ENCODE measurements at places on chromosomes 1 and 21.

DNA sequence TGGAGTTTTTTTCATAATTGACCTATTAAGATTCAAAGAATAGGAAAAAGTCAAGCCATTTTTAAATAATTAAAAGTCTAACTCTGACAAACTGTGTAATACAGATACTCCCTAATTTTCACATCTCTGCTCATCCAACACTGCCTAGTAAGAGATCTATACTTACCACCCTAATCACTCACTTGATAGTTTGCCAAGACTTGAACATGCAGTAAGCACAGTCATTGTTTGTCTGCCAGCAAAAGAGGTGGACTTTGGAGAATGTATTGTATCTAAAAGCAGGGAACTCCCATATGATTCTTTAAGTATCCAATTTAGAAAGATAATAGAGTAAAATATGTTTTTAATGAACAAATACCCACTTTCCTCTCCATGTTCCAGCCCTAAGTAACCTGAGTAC is 15.5 kb downstream of the TMEM59 start:
- no peak for DNase-seq

DNA sequence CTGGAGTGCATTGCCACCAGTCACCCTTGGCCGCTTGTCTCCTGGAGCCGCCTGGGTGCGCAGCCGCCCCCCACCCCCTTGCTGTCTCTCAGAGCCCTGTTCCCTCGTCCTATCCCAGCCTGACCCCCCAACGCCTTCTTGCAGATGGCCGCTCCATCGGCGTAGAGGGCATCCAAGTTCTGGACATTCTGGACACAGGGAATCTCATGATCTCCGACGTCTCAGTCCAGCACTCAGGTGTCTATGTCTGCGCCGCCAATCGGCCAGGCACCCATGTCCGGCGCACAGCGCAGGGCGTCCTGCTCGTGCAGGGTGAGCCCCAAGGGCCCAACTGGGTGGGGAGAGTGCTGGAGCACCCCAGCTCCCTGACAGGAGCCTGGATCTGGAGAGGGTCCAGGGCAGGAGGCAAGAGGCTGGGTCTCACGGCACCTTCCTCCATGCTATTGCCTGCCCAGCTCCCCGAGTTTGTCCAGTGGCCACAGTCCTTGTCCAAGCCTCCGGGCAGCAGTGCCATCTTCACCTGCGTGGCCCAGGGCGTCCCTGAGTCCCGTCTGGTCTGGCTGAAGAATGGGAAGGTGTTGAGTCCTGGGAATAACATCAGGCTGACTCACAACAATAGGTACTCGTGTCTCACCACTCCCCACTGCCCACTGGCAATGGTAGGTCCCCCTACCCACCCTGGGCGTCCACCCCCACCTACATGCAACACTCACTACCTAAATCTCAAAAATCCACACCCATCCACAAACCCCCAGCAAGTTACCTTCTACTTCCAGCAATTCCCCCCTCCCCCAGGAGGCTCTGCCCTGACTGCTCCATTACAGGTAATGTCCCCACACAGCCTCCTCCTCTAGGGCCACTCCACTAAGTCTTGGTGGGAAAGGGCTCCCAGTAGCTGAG is 24.6 kb downstream of the SLC27A3 start:
- DNase-seq = no peak

DNA sequence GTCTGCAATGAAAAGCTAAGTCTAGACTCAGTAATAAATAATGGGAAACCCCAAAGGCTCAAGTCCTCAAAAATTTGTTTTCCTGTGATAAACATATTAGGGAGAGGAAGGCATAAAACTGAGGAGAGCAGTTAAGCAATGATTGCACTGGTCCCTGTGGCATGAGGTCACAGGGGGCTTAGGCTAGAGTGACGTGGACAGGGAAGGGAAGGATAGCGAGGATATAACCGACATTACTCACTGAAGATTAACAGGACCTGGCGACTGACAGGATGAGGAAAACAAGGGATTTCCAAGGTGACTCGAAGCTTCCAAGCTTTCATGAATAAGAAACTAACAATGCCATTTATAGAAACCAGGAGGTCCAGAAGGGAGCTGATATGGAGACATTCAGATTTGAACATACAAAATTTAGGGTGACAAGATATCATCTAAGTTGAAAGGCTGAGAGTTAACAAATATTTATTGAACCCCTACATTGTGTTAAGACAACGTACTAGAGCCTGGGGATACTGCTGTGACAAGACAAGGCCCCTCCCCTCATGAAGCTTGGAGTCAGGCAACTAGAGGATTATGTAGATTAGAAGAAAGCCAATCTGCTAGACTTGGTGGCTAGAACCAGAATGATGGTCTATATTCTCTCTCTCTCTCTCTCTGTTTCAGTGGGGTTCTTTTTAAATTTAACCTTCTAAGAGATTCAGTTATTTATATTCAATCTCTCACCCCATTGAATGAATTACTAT is 33.2 kb upstream of the PKN2 start:
- no peak for DNase-seq

- DNase-seq = no peak
Observed at GRCh38 chr1:231934797-231935196, 308.2 kb downstream of the DISC1 start.

DNA sequence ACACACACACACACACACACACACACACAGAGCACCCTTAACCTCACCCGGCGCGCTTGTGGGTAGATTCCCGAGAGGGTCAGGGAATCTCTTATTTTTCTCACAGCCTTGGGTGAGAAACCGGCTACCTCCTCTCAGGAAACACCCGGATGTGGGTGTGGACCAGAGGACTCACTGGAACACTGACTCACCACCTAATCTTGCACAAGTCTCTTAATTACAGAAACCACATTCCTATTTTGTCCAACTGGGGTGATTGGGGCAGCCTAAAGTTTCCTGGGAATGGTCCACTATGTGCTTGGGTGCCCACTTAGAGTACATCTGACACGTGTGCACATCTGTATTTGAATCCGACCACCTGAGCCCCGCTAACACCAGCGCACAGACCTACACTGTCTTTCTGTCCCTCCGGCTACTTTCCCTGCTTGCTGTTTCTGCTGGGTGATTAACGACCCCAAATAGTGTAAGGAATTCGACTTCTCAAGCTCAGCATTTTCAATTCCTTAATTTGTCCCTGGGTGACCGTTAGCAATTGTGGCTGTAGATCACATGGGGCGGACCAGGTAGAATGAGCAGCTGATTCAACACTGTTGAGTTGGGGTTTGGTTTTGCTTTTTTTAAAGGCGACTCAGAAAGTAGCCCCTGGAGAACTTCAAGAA is 14.0 kb upstream of the TBX15 start:
- no peak for DNase-seq

DNA sequence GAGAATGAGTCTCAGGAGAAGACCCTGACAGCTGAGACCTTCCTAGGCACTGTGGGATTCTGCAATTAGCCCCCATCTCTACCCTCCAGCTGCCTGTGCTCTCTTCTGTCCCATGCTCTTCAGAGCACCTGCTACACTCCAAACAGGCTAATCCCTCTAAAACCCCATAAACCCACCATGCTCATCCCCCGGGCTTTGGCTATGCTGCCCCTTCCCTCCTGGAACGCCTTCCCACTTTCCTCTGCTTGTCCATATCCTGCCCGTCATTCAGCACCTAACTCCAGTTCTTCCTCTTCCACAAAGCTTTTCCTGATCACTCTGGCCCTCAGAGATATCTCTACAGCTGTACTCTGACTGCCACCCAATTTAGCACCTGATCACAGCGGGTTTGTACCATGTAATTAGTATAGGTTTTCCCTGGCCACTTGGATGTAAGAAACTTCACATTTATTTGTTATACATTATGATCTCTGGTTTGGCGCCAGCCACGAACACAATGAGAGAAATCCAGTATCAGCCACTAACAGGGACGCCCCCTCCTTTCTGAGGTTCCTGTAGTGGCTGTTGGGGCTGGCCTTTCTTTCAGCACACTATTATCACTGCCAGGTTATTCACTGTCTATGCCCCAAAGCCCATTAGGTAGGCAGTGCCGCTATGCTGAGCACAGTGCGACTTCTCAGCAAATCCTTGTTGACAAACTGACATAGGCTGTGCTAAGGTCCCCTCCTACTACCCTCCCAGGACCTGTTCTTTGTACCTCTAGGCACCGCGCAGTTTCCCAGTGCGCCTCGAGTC is 45.1 kb downstream of the CDC7 start:
- DNase-seq = no peak

GRCh38 chr1:162070825-162071224 is 1.3 kb downstream of the NOS1AP start:
- DNase-seq = peak; percentile 70

GRCh38 chr1:54332781-54333585 is 73.2 kb downstream of the SSBP3 start:
- DNase-seq = peak; percentile 13

- no peak for DNase-seq
Observed at GRCh38 chr1:39164256-39164655, 40.2 kb upstream of the MACF1 start.

DNA sequence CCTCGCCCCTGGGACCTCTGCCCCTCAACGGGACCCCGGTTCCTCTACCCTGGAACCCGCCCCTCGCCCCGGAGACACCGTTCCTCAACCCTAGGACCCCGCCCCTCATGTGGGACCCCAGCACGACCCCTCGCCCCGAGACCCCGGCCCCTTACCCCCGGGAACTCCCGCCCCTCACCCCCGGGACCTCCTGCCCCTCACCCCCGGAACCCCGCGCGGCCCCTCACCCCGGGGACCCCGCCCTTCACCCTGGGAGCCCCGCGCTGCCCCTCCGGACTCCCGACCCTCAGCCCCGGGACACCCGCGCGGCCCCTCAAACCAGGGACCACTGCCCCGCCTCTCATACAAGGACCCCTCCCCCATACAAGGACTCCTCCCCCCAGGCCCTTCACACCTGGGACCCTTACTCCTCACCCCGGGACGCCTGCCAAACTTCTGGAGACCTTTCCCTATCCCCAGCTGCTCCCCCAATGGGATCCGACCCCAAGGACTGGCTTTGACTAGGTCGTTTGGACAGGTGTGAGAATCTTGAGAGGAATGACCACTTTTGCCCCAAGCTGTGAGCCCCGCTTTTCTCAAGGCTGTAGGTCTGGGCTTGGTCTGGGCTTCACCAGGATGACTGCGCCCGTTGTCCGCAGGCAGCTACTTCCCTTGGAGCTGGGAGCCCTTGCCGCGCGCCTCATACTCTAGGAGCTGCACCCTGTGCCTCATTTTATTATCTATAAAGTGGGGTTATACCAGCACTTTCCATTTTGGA is 843 bp downstream of the DIP2A start:
- peak; percentile 17 for DNase-seq

GRCh38 chr1:75984781-75985180 is 52.6 kb upstream of the ASB17 start:
- no peak for DNase-seq

DNA sequence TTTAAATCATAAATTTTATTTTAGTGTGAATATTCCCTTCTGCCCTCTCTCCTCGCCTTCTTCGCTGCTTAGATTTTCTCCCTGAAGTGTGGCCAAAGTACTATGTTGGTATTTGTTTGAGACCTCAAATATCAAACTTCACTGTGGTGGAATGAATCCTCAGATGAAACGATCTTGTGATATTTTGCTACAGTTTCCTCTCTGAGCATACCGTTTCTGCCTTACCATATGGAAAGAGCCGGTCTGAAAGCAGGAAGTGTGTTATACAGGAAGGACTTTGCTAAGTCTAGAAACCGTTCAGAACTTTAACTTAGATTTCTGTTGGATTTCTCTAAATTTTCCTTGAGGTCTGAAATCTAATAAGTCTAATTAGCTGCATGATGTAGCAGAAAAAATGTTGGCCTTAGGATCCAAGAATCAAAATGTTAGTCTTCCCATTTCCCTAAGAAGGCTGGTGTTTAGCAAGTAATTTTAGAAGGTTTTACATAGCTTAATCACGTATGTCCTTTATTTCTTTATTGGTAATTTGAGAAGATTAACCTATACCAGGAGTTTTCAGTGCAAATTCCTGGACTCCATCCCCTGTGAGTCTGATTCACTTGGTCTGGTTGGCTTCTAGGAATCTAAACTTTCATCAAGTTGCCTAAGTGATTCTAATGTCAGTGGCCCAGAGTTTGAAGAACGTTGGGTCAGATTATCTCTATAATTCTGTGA is 30.7 kb downstream of the SDCCAG8 start:
- DNase-seq = no peak

GRCh38 chr1:92481599-92481925 is 5.2 kb downstream of the GFI1 start:
- no peak for DNase-seq

DNA sequence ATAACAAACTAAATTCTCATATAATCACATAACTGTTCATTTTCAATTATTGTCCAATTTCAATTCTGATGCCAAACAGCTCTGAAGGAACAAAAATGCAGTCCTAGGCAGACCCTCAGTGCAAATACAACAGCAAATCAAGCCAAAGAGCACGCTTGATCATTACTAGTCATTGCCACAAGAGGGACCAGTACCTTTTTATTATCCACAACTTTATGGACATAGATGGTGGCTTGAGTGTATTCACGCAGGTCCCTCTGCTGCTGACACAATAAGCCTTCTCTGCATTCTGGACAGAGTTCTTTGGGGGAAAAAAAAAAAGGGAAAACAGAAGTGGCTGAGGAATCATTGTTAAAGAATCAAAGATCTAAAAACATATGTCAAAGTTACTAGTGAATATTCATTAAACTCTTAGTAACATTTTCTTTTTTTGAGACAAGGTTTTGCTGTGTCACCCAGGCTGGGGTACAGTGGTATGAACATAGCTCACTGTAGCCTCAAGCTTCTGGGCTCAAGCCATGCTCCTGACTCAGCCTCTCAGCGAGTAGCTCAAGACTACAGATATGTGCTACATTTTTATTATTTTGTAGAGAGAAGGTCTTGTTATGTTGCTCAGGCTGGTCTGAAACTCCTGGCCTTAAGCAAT is 34.3 kb upstream of the RAP1GAP start:
- DNase-seq = no peak

- DNase-seq = no peak
Observed at GRCh38 chr1:155010211-155010918, 7.8 kb downstream of the ZBTB7B start.

GRCh38 chr1:24052220-24052619 is 59.7 kb downstream of the MYOM3 start:
- DNase-seq = no peak
